Neural crest cell (in vitro differentiated cells): ENCODE measurements at places on chromosomes 12 and 14.

DNA sequence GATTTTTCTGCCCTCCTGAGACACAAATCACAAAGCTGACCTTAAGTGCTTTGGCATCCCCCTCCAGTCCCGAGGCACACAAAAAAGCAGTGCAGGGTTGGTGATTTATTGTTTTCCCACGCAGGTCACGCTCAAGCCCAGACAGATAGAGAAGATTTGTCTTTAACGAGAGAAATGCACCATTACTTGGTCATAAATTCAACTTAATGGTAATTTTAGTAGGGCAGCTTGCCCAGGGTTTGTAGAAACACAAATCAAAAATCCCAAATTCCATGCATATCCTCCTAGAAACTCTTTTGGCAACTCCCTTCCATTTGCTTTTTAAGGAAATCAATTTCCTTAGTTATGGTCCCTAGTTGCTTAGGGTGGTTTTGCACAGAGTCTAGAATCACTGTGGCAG lies 132.6 kb downstream of the IGF1 start:
- no peak for DNase-seq

DNA sequence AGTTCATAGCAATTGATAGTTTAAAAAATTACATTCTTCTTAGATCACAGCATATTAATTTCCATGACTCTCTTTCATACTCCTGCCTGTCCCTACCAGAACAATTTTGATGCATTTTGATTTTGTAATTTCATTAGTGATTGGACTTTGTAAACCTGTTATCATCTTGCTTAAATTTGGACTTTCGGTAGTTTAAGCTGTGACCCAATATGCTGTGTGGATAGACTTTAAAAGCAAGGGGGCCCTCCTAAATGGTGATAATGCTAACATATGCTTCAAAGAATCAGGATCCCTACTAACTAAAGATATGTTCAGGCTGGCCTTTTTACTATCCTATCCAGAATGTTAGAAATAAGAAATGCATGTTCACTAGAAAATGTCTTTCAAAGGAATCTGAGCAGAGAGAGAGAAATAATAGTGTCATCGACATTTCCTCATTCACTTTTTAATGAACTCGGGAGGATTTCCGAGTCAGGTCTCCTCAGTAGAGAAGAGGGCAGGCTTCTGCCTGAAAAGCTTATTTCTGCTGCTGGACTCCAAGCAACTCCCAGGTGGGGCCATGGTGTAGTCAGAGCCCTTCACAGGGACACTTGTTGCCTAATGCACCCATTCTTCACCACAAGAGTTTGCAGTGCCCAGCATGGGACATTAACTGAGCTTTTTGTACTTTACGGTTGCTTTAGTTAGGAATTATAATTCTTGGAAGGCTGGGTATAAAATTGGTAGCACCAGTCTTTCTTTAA lies 16.7 kb downstream of the SLC38A4 start:
- no peak for DNase-seq

DNA sequence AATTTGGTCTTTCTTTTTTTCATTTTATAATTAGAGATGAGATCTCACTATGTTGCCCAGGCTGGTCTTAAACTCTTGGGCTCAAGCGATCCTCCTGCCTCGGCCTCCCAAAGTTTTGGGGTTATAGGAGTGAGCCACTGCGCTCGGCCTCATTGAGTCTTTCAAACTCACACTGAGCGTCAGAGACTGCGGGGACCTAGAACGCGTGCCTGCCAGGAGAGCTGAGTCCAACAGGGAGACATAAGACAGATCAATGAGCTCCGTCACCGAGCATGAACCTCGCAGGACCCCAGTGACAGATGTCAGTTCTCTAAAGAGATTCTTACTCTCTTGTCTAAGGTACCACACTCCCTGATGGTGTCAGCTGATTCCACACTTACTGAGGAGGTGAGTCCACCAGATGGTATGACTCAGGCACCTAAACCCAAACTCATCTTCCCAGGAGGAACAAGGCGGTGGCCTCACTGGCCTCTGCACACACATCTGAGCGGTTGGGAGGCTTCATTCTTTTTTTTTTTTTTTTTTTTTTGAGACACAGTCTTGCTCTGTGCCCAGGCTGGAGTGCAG lies 58.9 kb downstream of the CCDC88C start:
- no peak for DNase-seq

- no peak for DNase-seq
These were observed 63.6 kb downstream of the CHGA start for GRCh38 chr14:92986254-92987147.

- peak; percentile 21 for DNase-seq
These were observed 34.8 kb downstream of the HIGD1C start for GRCh38 chr12:50986966-50987737.

DNA sequence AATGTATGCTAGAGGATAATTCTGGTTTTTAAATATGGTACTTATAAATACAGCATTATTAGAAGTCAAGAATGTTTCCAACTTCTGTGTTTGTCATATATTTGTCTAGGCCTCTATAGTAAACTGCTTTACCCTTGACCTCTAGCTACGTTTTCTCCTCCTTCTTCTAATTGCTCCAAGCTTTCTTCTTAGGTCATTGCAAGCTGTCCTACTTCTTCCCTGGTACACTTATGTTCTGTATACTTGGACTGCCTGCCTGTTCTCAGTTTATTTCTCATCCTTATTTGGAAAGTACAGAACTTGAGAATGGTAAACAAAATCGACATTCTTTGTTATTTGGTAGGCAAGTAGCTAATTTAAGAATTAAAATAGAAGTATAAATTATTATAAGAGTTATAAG lies 23.9 kb upstream of the ATP2B1 start:
- DNase-seq: no peak

GRCh38 chr12:75528692-75529091 lies 17.3 kb upstream of the KRR1 start:
- DNase-seq: no peak

- peak; percentile 7 for DNase-seq
These were observed 57.1 kb downstream of the ZDHHC17 start for GRCh38 chr12:76820888-76821482.
